Thyroid gland (tissue), 4 donors: ENCODE measurements at places on chromosomes 11 and 22. TPM values are rescaled to one million over a fixed set of nuclear protein-coding genes. Genes with fewer than 3 reads are reported as not detected.

- no peak for DNase-seq
Observed at GRCh38 chr22:39318507-39319283, 728 bp downstream of the RPL3 start.

DNA sequence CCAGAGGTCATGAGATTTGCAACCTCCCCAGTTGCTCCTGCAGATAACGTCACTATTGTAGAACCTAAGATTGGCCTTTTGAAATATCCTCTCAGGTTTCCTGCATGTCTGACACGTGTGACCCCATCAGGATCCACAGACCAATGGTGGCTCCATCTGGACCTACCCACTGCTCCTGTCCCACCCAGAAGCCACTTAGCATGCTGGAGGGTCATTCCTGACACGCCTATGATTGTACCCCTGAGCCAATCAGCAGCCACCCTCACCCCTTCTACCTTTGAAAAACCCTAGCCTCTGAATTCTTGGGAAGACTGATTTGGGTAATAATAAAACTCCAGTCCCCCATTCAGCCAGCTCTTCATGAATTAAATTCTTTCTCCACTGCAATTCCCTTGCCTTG, 20.1 kb upstream of the NARS2 start:
- DNase-seq = no peak

DNA sequence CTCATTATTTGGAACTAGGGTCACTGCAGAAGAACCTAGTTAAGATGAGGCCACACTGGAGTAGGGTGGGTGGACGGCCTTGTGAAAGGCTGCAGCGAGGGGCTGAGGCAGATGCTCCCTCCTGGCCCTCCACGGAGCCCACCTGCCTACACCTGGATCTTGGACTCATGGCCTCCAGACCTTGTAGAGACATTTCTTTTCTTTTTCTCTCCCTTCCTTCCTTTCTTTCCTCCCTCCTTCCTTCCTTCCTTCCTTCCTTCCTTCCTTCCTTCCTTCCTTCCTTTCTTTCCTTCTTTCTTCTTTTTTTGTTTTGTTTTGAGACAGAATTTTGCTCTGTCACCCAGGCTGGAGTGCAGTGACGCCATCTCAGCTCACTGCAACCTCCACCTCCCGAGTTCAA, 26.6 kb downstream of the DUSP8 start:
- no peak for DNase-seq

GRCh38 chr11:110886288-110886970, 174.2 kb upstream of the ARHGAP20 start:
- DNase-seq = no peak

- no peak for DNase-seq
Observed at GRCh38 chr22:31056986-31057599, 24.0 kb upstream of the SMTN start.

DNA sequence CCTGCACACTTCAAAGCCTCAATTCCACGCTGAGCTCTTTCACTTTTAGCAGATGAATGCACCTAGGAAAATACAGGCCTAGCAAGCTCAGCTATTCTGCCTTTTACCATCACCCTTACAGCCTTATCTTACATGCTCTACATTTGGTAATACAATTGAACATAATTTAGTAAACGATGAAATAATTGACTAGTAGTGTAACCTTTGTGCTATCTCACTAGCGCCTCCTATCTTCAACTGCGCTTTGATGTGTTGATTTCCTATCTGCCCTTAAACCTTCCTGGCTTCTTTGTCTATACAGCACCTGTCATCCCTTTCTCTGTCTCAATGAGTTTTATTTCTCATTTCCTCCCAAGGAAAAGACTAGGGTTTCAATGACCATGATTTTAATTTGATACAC, 149.7 kb downstream of the LRRC4C start:
- DNase-seq = no peak

DNA sequence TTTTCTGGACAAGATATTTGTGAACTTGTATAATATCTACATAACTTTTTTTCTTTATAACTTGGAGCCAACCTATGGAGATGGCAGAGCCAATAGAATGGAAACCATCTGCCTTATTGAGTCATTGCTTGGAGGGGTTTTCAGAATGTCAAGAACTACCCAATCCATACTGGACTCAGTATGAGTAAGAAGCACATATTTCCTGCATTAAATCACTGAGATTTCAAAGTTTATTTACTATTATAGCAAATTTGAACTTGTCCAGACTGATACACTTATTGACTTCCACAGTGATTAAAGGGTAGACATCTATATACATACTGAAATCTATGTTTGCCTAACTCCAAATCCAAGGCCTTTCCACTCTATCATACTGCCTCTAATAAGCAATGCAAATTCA, 704.0 kb downstream of the KCNA4 start:
- no peak for DNase-seq

FKBP2 gene
- total RNA-seq = 107 TPM

MCAM gene
- 243 TPM for total RNA-seq

VPREB1 gene
- total RNA-seq = not detected

UBE2L6 gene
- 41.7 TPM for total RNA-seq
